Caco-2 (cell line): ENCODE measurements at places on chromosomes 5 and 9.

- no peaks in the 10 kb centered on the region for H3K36me3 ChIP-seq
- DNase-seq, result no peak
- H3K27me3 ChIP-seq, result no peaks in the 10 kb centered on the region
- H3K4me3 ChIP-seq, result no peak overlapping the region
- H3K4me1 ChIP-seq, result peaks cover 9% of the 10 kb centered on the region
- no peak overlapping the region for H3K27ac ChIP-seq
These were observed 101.1 kb upstream of the COL5A1 start for GRCh38 chr9:134540276-134541096.

- DNase-seq, result no peak
- no peaks in the 10 kb centered on the region for H3K4me1 ChIP-seq
- no peak overlapping the region for H3K4me3 ChIP-seq
- no peaks in the 10 kb centered on the region for H3K36me3 ChIP-seq
- no peak overlapping the region for H3K27ac ChIP-seq
- H3K27me3 ChIP-seq, result no peaks in the 10 kb centered on the region
These were observed 648.6 kb downstream of the SEMA5A start for GRCh38 chr5:8897316-8897715.

GRCh38 chr5:173884402-173885053, 3.6 kb upstream of the CPEB4 start:
- no peak overlapping the region for H3K4me3 ChIP-seq
- H3K27me3 ChIP-seq, result no peaks in the 10 kb centered on the region
- no peaks in the 10 kb centered on the region for H3K36me3 ChIP-seq

GRCh38 chr9:133485531-133486260, 6.8 kb upstream of the SLC2A6 start:
- no peak overlapping the region for H3K4me3 ChIP-seq
- H3K27me3 ChIP-seq, result no peaks in the 10 kb centered on the region
- no peak overlapping the region for H3K27ac ChIP-seq
- peaks cover 11% of the 10 kb centered on the region; the same call in 1 of the 2 replicates for H3K4me1 ChIP-seq
- no peak for DNase-seq
- H3K36me3 ChIP-seq, result no peaks in the 10 kb centered on the region

DNA sequence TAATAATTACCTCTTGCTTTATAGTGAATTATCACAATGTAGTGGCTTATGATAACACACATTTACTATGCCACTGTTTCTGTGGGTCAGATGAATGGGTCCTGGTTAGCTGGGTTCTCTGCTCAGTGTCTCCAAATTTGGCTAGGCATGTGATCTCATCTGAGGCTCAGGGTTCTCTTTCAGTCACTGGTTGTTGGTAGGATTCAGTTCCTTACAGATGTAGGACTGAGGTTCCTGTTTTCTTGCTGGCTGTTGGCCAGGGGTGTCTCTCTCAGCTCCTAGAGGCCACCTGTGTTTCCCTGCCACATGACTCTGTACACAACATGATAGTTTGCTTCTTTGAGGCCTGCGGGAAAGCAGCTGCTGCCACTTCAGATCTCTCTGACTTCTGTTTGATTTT, 7.1 kb downstream of the NFX1 start:
- no peak overlapping the region for H3K4me3 ChIP-seq
- H3K27me3 ChIP-seq, result no peaks in the 10 kb centered on the region
- peaks cover 8% of the 10 kb centered on the region; the same call in 1 of the 2 replicates for H3K4me1 ChIP-seq
- H3K36me3 ChIP-seq, result no peaks in the 10 kb centered on the region; the same call in 1 of the 2 replicates
- no peak for DNase-seq

- no peaks in the 10 kb centered on the region for H3K4me1 ChIP-seq
- H3K4me3 ChIP-seq, result no peak overlapping the region
- H3K27ac ChIP-seq, result no peak overlapping the region
- H3K36me3 ChIP-seq, result no peaks in the 10 kb centered on the region
These were observed 47.7 kb downstream of the SH3TC2 start for GRCh38 chr5:149015126-149015525.
